ENCODE measurements at places on chromosomes 5 and 9. TPM values are rescaled to one million over a fixed set of nuclear protein-coding genes. Genes with fewer than 3 reads are reported as not detected.

GFI1B gene
- total RNA-seq: 0.43 TPM

DNA sequence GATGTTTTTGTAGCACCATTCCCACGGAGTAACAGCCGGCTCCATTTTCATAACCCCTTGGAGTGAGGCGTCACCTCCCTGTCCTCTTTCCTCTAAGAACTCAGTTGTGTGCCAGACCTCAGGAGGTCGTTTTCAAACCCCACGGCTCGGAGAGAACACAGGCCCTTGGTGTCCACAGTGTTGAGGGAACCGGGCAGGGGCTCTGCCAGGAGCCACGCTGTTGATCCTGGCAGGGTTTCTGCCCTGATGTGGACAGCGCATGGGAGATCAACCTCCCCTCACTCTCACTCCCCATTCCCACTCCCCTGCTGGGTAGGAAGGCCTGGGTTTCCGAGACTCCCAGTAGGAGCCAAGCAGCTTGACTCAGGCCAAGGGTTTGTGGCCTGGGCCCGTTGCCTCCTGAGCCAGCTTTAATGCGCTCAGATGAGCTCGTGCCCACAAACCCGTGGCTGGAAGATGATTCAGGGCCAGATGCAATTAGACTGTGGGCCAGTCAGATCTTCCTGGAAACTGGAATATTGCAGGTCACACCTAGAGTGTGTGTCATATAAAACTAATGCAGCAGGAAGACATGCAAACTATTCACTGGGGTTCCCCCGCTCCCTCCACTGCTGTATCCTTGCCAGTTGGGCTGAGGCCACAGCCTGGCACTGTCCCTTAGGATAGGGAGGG, 133.4 kb downstream of the SLC12A2 start:
- DNase-seq: no peak

PCSK1 gene
- total RNA-seq: 0.05 TPM

NR2F1-AS1 gene
- total RNA-seq: 0.60 TPM

- DNase-seq: no peak
Measured at GRCh38 chr5:154038261-154038706, 426 bp downstream of the FAM114A2 start.

DNA sequence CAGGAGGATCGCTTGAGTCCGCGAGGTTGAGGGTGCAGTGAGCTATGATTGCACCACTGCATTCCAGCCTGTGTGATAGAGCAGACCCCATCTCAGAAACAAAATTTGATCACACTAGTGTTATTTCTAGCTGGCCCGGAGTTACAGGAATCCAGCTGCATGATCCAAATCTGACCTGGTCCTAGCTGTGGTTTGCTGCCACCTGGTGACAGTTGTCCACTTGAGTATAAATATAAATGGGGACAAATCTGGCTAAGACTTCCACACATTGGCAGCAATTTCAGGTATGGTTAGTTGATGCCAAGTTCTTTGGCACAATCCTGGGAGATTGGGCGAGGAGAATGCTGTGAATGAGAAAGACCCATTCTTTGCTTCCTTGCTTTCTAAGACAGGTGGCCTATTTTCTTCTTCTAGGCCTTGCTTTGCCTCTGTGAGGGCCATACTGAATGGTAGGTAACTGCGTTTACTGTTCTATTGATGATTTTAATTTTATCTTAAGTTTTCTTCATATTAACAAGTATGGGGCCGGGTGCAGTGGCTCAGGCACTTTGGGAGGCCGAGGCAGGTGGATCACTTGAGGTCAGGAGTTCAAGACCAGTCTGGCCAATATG, 35.4 kb downstream of the UBE2R2 start:
- DNase-seq: peak; percentile 78

GRCh38 chr5:12292610-12293204, 388.5 kb upstream of the CTNND2 start:
- DNase-seq: no peak

UNC5A gene
- total RNA-seq: 0.08 TPM

DNA sequence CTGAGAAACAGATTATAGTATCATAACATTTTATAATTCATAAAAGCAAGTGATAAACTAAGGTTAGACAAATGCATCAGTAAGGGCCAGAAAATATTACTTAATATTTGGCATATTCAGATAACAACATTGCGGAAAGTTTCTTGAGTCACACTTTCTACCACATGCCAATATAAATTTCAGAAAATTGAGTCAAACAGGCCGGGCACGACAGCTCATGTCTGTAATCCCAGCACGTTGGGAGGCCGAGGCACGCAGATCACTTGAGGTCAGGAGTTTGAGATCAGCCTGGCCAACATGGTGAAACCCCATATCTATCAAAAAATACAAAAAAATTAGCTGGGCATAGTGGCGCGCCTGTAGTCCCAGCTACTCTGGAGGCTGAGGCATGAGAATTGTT, 47.1 kb downstream of the SLC38A9 start:
- DNase-seq: no peak

GRCh38 chr9:123741214-123741613, 188.7 kb downstream of the DENND1A start:
- DNase-seq: no peak

GRCh38 chr5:169100735-169101075, 200.2 kb downstream of the SLIT3 start:
- no peak for DNase-seq

DNA sequence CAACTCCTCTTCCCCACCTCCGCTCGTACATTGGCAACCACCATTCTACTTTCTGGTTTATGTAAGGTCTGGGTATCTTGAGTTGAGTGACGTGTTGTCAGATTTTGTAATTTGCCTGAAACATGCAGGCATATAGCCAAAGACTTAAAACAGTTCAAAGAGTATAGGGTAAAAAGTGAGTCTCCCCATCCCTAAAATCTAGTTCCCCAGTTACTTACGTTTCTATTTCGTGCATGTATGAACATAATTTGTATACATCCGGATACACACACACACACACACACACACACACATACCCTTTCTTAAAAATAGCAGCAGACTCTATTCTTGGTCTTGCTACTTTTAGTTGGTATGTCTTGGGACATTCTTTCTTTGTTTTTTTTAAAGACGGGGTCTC, 915 bp downstream of the HSDL2 start:
- no peak for DNase-seq

- DNase-seq: peak; percentile 87
Measured at GRCh38 chr5:140345919-140346347, 470 bp downstream of the HBEGF start.

DNA sequence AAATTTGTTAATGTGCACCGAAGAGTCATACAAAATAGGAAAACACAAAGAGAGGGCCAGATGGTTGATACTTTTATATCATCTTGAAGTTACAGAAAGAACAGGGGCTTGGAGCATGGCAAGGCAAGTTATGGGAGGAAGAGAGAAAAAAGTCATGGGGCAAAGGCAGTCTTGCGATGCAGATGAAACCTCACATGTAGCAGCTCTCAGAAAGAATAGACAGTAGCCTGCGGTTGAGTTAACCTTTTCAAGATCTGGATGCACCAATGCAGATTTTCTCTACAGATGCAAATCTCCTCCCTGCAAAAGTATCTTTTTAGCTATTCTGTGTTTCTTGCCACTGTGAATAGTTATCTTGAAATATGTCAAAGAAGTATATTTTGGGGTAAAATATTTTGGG, 243.9 kb downstream of the TMEM167A start:
- DNase-seq: no peak

GRCh38 chr9:108108280-108108851, 618.8 kb upstream of the KLF4 start:
- no peak for DNase-seq

GRCh38 chr9:89536145-89536574, 38.2 kb upstream of the SEMA4D start:
- DNase-seq: no peak

ZNF608 gene
- 9.3 TPM for total RNA-seq

GNAQ gene
- total RNA-seq: 15.9 TPM

- no peak for DNase-seq
Measured at GRCh38 chr5:11319836-11320580, 559.0 kb upstream of the DAP start.

DNA sequence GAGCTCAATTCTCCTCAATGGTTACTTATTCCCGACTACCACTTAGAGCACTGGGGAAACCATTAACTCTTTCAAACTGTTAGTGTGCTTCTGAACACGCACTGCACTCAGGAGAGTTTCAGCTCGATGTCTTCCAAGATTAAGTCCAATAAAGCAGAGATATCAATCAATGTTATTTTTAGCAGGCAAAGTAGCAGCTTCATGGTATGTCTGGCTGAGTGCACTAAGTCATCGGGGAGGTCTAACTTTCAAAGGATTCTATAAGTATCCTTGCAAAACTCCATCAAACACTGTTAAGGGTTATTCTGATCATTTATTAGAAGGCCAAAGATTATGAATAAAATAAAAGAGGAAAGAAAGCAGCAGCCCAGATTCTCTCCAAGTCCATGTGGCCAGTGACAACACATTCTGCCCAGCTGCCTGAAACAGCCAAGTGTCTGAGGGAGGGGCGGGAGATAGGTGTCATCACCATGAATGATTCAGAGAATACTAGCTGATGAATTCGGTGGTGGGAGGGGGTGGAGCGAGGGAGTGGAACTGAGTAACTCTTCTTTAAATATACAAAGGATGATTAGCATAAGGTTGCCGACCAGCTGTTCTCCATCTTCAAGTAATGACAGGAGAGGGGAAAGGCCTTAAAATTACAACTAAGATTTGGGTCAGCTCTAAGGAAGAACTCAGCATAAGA, 21.3 kb downstream of the NREP start:
- DNase-seq: no peak

DNA sequence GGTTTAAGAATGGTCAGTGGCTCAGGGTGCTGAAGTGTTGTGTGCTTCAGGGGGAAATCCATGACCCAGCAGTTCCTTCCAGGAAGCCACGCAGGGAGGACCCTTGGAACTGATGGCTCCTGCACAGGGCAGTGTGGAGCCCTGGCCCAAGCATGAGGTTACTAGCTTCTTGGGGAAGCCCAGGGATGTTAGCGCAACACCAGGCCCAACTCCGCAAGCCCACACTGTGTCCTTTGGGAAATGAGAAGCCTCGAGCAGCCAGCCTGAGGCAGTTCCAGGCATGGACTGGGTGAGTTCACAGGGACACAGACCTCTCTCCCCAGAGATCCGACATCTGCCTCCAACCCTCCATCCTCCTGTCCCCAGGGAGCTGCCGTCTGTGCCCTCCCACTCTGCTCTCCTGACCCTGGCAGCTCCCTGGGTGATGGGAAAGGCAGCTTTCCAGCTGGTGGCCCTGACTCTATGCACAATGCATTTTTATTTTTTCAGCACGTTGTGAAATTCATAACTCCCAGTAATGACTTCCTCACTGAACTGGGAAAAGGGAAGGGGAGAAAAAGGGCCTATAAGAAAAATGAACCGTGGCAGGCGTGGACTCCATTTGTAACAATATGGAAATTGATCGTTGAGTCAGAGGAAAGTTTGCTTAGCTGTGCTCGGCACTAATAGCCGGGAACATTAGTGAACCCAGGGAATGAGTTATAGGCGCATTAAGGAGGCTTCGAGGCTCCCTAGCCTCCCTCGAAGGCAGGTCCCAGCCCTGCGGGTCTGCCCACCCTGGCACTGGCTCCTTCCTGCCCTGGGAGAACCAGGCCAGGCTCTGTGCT, 34.1 kb downstream of the LMX1B start:
- DNase-seq: no peak

- no peak for DNase-seq
Measured at GRCh38 chr9:105114318-105114717, 130.1 kb upstream of the SLC44A1 start.

SOX30 gene
- total RNA-seq: 0.19 TPM

DNA sequence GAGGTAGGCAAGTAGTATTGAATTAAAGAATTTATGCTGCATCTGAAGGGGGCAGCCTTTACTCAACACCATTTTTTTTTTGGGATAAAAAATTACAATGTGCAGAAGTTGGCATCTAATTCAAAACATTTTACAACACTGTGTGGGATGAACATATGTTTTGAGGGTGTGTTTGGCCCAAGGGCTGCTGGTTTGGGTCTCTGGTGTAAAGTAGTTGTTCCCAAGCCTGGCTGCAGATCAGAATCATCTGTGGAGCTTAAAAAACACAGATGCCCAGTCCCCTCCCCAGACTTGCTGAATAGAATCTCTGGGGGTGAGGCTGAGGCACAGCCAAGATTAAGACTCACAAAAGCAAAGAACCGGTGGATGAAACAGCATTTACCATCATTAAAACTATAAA, 33.0 kb upstream of the PDZD2 start:
- no peak for DNase-seq

ALDH1A1 gene
- 25.7 TPM for total RNA-seq

- no peak for DNase-seq
Measured at GRCh38 chr5:132887283-132887682, 13.8 kb downstream of the LEAP2 start.

HTR1A gene
- not detected for total RNA-seq

DMAC1 gene
- total RNA-seq: 138 TPM

Measured in Right ventricle myocardium inferior (tissue), 1 donor.